Stimulated activated CD4-positive, alpha-beta T cell treated with anti-CD3 and anti-CD28 coated beads, Interleukin-1b, Interleukin-23, amount 100 ng/mL, for 1 hour (primary cell): ENCODE measurements at places on chromosomes 2 and 18.
A peak's percentile ranks its signal among the peaks of the same experiment; 100 is the strongest.

DNA sequence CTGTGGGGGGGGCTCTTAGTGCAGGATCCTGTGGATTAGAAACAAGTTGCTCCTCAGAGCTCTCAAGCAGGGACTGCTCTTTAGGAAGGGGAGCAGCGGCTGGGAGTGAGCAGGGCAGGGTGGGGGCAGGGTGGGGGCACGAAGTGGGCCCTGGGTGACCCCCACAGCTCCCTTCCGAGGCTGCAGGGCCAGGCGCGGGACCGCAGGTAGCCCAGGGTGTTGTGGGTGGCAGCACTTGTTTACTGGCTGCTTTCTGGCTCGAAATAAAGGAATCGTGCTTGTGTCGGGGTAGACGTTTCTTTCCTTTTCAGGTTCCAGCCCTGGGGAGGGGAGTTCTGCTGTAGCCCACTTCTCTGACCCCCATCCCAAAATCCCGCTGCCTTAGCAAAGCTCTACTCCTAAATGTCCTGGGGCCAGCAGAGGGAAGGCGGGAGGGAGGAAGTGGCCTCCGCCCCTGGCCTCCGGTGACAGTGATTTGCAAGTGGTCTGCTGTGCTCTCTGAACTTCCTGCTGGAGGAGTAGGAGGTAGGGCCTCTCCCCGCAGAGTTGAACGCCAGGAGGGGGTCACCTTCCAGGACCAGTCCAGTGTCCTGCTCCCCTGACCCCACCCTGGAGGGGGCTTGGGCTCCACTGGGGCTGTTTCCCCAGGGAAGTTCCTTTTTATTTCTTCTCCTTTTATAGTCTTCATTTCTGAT is 8.3 kb downstream of the NEU4 start:
- DNase-seq, result no peak

DNA sequence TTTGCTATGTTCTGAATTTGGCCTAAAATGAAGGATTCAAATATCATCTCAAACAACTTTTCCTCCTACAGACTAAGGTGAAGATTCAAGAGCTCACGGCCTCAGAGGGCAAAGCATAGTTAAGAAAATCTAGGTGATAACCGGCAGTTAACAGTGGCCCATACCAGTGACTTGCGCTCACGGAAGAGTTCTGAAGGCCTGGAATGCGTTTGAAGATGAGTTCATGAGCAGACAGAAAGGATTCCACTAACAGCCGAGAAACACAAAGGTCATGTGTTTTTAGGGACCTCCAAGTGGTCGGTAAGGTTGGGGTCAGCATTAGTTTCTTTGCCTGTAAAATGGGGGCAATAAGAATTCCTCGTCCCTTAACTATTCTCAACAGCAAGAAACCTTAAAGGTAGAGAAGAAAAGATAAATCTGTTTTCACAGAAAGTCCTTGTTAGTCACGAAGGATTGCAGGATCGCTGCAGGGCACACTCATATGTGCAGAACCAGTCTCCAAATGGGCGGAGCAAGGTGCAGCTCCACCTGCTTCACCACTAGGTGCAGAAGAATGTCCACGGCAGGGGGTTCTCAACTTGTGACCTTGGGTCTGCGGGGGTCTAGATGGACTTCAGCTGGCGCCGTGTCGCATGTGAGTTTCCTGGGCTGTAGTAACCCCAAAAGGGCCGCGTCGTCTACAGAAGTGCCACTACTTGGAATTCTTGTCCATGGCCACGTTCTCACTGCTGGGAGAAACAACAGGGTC is 708 bp upstream of the RPIA start:
- DNase-seq, result peak; percentile 2

- no peak for DNase-seq
Observed at GRCh38 chr2:98601532-98602132, 6.7 kb downstream of the COA5 start.

DNA sequence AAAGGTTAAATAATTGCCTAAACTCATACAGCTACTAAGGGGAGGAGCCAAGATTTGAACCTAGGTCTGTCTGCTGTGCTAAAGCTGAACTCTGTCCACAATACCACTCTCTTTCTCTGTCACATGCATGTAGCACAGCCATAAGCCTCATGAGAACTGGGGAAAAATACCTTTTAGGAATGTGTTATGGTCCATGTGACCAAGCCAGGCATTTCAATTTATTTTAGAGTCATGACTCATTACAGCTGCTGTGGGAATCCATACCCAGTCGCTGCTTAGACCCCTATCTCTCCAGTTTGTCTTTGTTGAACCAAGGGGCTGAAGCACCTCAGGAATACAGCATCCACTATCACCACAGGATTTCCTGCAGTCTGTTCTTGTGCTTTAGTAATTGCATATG is 200.0 kb upstream of the SIX3 start:
- DNase-seq, result no peak

- DNase-seq, result no peak
Observed at GRCh38 chr2:68295516-68295915, 24.2 kb downstream of the CNRIP1 start.

DNA sequence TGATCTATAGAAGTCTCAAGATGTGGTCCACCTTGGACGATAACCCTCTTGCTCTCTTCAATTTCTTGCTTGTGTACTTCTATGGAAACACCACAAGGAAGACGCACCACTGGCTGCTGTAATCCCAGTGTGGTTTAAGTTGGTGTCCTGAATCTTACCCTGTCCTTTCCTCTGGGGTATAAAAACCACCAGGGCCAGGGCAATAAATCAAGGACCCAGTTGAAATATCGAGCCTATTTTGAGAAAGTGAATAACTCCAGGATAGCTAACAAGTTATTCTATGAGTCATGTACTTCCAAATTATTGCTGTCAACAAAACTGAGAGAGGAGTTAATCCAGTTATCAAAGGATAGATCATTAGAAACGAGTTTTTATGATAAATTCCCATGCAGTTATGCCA is 137.0 kb downstream of the RND3 start:
- no peak for DNase-seq

DNA sequence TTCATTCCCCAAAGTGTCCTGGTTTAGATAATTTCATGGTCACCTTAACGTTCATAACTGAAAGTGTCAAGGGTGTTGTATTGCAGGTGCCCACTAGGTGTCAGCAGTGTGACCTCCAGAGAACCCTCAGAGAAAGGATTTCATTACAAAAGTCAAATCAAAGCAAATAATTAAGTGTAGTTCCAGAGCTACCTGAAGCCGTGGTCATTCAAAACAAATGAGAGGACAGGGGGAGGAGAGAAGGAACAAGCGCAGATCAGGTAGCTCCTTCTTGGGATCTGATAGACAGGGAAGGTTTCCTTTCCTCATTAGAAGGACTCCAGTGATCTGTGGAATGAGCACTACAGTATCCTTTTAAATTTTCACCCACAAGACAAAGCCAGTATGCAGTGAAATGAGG is at the start of gene SLC9A4:
TSS of gene SLC9A4 (plus strand) at position 207 of the 400 bp plus-strand sequence. CDS start 534 bp downstream, outside the sequence.
- DNase-seq, result peak; percentile 48

DNA sequence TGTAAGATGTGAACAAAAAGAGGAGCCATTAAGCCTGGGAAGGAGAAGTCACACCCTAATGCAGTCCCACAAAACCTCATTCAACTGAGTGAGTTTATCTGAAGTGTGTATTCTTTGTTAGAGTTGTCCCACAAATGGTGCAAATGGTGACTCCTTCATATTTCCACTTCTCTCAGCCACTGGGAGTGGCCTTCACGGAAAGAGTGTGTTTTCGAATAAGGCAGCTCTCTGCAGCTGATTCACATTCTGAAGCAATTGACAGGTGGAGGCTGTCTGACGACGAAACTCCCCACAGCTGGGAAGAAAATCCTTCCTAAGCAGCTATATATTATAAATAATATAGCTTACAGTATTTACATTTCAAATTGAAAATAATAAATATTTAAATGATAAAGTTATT is 318.8 kb upstream of the TMEFF2 start:
- DNase-seq, result no peak

DNA sequence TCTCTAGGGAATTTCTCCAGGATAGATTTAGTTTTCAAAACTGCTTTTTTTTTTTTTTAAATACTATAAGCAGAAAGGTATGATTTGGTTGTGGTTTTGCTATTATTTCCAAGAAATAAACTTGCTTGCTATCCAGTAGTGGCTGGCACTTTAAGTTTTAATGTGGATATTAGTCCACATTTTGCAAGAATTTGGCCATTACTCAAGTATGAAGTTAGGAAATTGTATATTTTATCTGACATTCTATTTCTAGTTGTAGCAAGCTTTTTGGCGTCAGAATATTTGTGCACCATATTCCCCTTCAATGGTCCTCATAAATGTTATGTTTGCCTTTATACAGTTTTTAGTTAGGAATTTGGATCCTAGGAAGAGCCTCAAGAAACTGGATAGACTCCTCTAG is 226.3 kb downstream of the ZNF521 start:
- no peak for DNase-seq

DNA sequence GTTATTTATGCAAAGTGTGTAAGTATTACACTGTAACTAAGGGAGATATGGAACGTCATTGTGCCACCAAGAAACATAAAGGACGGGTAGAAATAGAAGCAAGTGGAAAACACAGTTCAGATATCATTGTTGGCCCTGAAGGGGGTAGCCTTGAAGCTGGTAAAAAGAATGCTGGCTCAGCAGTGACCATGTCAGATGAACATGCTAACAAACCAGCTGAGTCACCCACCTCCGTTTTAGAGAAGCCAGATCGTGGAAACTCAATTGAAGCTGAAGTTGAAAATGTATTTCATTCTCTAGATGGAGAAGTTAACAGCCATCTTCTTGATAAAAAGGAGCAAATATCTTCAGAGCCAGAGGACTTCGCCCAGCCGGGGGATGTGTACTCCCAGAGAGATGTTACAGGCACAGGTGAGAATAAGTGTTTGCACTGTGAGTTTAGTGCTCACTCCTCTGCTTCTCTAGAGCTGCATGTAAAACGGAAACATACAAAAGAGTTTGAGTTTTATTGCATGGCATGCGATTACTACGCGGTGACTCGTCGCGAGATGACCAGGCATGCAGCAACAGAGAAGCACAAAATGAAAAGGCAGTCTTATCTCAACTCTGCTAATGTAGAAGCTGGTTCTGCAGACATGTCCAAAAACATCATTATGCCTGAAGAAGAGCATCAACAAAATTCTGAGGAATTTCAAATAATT is 36.1 kb downstream of the ZNF407 start:
- no peak for DNase-seq
